ENCODE measurements at places on chromosomes 12 and 14.

GRCh38 chr14:65169351-65169750 is 67.0 kb upstream of the MAX start:
- no peak for DNase-seq

- DNase-seq = no peak
Measured at GRCh38 chr12:89433634-89434033, 81.3 kb upstream of the DUSP6 start.

GRCh38 chr14:25904446-25904845 is 693.4 kb downstream of the NOVA1 start:
- DNase-seq = no peak

- DNase-seq = no peak
Measured at GRCh38 chr12:29048787-29049186, 100.3 kb upstream of the FAR2 start.

GRCh38 chr12:39966721-39967120 is 139.2 kb downstream of the SLC2A13 start:
- no peak for DNase-seq

Measured in upper lobe of left lung (tissue), 6 donors.